Activated T-helper 1 cell treated with anti-CD3 and anti-CD28 coated beads, Interleukin-12 subunit alpha, Interleukin-12 subunit beta, Interleukin-2, Interleukin-4 antibody, amounts not matched to agents 30 ng/mL and 10 ng/mL and 1 ng/mL, durations not matched to agents 14 hours and 24 hours and 36 hours (primary cell): ENCODE measurements at places on chromosomes 11 and 22. TPM values are rescaled to one million over a fixed set of nuclear protein-coding genes. Genes with fewer than 3 reads are reported as not detected.

DNA sequence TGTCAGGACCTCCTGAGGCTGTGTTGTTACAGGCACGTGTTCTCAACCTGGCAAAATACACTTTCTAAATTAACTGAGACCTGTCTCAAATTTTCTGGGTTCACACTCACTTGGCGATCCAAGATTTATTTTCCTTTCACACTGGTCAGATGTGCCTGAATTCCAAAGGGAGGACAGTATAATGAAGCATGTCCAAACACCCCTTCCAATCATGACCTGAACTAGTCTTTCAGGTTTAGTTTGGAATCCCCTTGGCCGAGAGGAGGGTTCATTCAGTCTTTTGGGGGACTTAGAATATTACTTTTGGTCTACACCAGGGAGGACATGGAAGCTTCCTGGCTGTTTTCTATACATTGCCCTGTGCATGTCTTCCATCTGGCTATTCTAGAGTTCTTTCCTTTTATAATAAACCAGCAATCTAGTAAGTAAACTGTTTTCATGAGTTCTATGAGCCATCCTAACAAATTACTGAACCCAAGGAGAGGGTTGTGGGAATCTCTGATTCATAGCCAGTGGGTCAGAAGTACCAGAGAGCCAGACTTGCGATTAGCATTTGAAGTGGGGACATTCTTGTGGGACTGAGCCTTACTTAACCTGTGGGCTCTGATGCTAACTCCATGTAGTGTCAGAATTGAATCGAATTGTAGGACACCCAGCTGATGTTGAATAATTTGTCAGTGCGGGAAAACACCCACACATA lies 14.8 kb upstream of the TMEM216 start:
- no peak overlapping the region for H3K4me3 ChIP-seq
- H3K27ac ChIP-seq: no peak overlapping the region
- peaks cover 11% of the 10 kb centered on the region for H3K36me3 ChIP-seq
- no peaks in the 10 kb centered on the region for H3K4me1 ChIP-seq

DNA sequence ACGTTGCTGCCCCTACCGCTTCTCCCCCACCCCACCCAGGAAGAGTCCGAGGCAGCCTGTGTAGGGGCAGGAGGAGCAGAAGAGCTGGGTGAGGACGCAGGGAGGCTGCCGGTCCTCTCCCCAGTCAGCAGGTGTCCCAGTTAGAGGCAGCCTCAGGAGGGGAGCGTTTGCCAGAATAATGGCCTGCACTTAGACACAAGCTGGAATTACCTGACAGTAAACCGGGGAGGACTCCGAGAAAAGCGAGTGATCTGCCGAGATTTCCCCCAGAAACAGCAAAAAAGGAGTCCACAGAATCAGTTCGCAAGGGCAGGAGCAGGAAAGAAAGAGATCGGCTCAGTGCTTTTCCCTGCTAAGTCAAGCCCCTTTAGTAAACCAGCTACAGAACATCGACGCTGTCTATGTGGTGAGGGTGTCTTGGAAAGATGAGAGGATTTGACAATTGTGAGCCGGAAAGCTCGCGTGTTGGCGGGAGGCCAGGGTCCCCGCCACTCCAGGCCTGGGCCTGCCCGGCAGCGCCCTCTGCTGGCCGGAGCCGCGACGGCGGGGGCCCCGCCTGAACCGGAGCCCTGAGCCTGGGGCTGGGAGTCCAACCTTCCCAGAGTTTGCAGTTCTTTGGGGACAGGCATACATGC lies 17.7 kb upstream of the THRSP start:
- no peaks in the 10 kb centered on the region for H3K27me3 ChIP-seq
- no peaks in the 10 kb centered on the region for H3K36me3 ChIP-seq
- no peak overlapping the region for H3K27ac ChIP-seq
- peak; percentile 68 for DNase-seq
- no peak overlapping the region for H3K4me3 ChIP-seq
- H3K4me1 ChIP-seq: peaks cover 13% of the 10 kb centered on the region

Gene CCDC188
- 0.26 TPM in 1 of 2 replicates, not detected in the other for total RNA-seq

Gene GNG3
- total RNA-seq: not detected in 2 replicates

DNA sequence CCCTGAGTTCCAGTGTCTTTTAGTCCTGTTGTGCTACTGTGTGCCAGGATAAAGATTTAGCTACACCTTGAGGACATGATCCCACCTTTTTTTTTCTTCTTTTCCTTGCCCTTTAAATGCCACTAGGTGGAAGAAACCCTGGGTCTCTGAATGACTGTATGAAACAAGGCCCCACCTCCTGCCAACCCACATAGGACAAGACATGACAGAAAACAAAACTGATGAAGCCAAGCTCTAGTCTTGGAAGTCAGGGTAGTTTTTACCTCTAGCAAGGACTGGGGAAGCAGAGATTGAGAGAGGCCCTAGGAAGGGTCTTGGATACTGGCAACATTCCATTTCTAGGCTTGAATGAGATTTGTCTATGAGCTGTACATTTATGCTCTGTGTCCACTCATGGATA lies 410.7 kb downstream of the MIAT start:
- no peak overlapping the region for H3K4me3 ChIP-seq
- no peaks in the 10 kb centered on the region for H3K36me3 ChIP-seq
- DNase-seq: no peak
- H3K27ac ChIP-seq: no peak overlapping the region
- peaks cover 12% of the 10 kb centered on the region for H3K27me3 ChIP-seq
